ENCODE measurements at places on chromosomes 12 and 14.

DNA sequence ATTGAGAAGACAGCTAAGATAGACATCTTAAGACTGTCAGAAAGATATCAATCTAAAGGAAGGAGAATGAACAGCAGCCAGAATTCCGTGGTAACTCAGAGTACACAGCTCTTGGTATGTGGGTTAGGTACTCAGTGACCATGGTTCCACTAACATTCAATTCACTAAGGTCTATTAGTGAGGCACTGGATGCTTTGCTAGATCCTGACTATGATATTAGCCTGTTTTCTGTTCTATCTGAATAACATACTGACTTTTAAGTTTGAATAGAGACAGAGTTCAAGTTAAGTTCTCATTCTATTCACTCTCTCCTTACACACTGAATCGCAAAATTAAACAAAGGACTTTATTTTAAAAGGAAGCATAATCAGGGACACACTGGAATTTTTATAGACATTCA, 106.4 kb downstream of the PRKD1 start:
- DNase-seq: no peak

DNA sequence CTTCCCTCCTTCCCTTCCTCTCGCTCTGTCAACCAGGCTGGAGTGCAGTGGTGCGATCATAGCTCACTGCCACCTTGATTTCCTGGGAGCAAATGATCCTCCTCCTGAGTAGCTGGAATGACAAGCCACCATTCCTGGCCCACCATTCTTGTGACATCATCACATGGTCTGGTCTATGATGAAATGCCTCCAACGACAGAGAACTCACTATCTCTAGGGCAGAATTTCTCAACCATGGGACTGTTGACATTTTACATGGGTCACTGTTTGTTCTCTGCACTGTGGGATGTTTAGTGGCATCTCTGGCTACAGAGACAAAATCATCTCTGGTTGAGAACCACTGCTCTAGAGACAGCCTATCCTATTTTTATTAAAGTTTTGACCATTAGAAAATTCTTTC, 9.7 kb downstream of the VRK1 start:
- no peak for DNase-seq

DNA sequence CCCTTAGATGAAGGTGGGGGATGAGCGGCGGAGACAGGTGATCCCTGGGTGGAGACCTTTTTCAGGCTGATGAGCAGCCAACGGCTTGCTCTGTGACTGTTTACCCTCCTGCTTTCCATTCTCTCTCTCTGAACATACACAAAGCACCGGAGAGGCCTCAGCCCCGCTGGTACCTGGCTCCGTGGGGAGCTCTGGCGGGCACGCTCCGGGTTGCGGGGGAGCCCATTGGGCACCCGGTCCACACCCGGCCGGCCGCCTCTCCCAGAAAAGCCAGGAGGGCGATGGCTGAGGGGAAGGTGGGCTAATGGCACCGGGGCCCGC, 545 bp downstream of the SMARCC2 start:
- DNase-seq: no peak

GRCh38 chr14:63039866-63040265, 5.4 kb downstream of the KCNH5 start:
- DNase-seq: peak; percentile 8

DNA sequence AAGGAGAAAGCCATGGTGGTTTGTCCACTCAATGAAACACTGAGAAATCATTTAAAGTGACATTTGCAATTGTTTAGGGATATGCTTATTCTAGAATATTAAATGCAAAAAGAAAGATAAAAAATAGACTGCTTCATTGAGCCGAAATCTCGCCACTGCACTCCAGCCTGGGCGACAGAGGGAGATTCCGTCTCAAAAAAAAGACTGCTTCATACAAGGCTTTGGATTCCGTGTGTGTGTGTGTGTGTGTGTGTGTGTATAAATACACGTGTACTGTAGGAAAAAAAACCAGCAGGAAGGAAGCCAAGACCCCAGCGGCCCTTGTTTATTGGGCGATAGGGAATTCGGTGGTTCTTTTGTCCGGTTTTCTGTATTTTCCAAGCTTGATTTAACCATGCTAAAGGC, 3.2 kb upstream of the ZNF839 start:
- DNase-seq: no peak

DNA sequence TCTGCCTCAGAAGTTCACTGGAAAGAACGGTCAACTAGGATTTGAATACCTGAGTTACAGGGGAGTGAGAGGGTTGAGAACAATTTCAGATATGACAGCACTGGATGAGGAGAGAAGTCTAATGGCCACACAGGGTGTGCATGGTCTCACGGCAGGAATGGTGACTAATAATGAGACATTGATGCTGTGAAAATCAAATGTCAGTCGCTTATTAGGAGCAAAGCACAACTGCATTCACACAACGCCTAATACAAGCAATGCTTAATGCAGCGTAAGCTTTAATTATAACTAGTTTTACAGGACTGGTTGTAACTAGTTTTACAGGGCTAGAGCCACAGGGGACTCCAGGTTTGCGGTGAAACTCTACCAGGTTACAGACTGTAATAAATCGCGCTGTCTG, 23.4 kb upstream of the PRIMA1 start:
- DNase-seq: no peak

- no peak for DNase-seq
These were observed 2.9 kb upstream of the NYNRIN start for GRCh38 chr14:24395609-24396582.

- no peak for DNase-seq
These were observed 65.8 kb downstream of the TRHDE start for GRCh38 chr12:72337946-72338345.

DNA sequence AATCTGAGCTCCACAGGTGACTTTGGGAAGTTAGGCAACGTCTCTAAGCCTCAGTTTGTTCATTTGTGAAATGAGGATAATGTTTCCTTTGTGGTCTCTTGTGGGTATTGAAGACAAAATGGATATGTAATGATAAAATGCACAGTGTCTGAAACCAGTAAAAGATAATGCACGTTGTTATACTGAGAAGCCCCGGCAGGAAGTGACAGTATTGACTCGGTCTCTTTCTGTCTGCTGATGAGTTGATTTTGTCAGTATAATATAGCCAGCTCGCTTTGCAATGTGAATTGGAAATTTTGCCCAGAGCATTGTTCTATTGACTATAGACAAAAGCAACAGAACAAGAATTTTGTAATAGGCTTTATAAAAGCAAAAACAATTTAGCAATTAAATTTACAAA, 49.2 kb upstream of the SLC38A1 start:
- no peak for DNase-seq

DNA sequence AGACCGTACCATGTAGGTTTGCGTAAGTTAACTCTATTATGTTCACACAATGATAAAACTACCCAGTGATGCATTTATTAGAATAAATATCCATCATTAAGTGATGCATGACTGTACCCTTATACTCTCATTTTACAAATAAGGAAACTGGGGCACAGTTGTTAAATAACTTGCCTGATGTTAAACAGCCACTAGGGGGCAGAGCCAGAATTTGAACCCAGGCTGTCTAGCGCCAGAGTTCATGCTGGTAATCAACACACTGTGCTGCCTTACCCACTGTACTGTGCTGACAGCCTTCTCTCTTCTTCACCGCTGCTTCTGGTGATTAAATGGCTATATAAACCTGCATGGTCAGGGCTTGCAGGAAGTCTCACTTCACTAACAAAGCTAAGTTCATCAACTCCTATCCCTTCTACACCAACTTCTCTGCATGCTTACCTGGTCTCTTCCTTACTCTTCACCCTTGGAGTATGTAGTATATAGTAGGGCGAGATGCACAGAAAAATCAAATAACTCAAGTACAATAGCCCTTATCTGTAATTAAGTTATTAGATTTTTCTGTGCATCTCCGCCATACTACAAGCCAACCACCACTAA, 43.6 kb upstream of the APPL2 start:
- DNase-seq: peak; percentile 17

DNA sequence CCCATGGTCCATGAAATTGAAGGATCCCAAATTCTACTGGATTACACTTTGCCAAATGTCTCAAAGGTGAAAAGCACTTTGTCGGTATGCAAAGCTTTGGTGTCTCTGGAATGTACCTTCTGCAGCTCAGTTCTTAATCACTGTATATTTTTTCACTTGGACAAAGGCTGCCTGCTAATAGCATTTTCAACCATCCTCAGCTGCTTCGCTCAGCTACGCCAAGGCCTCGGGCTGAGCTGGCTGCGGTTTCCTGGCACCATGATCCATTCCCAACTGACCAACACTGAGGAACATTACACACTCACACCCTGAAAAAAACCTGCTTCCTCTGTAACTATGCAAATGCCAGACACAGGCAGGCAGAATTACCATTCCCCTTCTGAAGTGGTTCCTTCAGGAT, 335.2 kb downstream of the DPF3 start:
- DNase-seq: peak; percentile 91

- no peak for DNase-seq
These were observed 10.8 kb upstream of the GPRC5A start for GRCh38 chr12:12880537-12880936.

DNA sequence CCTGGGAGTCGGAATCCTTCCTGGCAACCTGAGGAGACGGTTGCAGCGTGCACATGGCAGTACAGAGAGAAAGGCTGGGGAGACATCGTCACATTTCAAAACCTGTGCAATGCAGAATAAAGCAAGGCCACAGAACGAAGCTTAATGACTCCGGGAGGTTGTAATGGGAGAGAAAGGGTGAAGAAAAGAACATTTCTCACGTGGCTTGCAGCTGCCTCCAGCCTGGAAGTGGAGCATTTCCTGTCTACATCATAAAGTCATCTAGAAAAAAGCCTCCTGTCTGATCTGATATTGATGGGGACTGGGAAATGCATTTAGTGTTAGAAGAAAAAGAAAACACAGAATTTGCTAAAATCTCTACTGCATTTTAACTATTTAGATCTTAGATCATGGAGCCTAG, 209.3 kb downstream of the TMEM132C start:
- DNase-seq: no peak

DNA sequence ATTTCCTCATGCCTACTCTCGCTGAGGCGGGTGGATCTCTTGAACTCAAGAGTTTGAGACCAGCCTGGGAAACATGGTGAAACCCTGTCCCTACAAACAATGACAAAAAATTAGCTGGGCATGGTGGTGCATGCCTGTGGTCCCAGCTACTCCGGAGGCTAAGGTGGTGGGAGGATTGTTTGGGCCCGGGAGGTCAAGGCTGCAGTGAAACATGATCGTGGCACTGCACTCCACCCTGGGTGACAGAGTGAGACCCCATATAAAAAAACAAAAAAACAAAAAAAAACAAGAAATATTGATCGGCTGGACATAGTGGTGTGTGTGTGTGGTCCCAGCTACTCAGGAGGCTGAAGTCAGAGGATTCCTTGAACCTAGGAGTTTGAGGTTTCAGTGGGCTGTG, 9.2 kb downstream of the MOAP1 start:
- DNase-seq: no peak

GRCh38 chr12:81570234-81570633, 188.9 kb downstream of the PPFIA2 start:
- no peak for DNase-seq

GRCh38 chr12:6626654-6627283, 9.0 kb downstream of the LPAR5 start:
- DNase-seq: no peak

DNA sequence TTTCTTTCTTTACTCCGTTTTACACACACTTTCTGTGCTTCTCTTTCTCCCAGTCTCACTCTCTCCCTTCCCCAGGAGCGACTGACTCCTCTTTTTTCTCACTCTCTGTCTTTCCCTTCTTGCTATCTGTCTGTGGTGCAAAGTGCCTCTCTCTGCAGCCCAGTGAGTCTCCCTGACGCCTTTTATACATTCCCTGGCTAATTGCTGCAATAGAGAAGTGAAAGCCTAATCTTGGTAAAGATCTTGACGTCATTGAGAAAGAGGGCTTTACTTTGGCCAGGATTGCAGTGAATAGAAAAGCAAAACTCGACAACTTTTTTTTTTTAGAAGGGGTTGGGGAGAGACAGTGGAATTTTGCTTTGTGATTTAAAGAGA, 706 bp upstream of the DIO2 start:
- no peak for DNase-seq

DNA sequence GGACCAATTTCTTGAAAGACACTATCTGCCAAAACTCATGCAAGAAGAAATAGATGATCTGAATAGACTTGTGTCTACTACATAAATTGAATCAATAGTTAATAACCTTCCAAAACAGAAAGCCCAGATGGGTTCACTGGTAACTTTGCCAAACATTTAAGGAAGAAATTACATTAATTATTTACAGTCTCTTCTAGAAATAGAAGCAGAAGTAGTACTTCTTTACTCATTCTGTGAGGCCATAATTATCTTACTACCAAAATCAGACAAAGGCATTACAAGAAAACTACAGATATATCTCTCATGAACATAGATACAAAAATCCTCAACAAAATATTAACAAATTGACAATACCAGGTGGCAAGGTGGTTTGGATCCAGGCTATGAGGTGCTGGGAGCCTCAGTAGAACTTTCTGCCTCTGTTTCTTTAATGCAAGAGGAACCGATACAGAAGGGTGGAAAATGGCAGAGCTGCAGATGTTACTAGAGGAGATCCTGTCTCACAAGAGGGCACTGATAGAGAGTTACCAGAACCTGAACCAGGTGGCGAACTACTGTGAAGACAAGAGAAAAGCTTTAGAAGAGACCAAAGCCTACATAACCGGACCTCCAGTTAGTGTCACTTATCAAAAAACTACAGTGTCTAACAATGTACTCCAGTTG, 33.7 kb upstream of the KTN1 start:
- DNase-seq: no peak

GRCh38 chr12:47547077-47547476, 158.8 kb downstream of the RPAP3 start:
- DNase-seq: peak; percentile 5

- DNase-seq: peak; percentile 1
These were observed 508 bp upstream of the KCNH5 start for GRCh38 chr14:63045612-63046320.

GRCh38 chr14:37116933-37117849, 55.2 kb downstream of the SLC25A21 start:
- no peak for DNase-seq

DNA sequence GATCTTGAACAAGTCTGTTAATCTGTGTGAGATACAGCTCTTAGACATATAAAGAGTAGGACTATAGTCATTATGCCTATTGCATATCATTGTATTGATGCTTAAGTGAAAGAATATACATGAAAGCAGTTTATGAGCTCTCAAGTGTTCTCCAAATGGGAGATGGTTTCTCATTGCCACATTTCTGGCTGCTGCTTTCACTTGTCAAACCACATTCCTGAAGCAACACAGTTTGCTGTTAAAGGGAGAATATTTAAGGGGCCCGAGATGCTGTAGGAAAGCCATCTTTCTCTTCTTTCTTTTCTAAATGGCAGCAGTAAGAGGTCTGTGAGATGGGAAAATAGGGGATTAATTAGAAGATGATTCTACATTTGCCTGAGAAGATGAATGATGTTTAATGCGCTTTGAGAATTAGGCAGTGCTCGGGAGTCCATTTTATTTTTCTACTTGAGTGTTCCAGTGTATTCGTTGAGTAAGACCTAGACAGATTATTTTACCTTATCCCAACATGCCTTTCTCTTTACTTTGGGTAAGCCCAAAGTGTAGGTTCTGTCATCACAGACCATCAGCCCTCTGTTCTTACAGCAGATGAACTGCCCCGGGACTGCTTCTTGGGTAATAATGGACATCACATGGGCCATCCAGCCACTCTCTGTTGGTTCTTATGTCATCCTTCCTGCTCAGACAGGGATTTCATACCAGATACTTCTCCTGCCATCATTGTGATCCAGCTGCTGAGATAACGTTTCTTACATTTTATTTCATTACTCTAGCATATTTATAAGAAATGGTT, 35.6 kb downstream of the ANO4 start:
- no peak for DNase-seq

Data from cerebellar cortex (tissue), 1 donor.